Colonic mucosa (tissue), 4 donors: ENCODE measurements at places on chromosomes 3 and 15.

DNA sequence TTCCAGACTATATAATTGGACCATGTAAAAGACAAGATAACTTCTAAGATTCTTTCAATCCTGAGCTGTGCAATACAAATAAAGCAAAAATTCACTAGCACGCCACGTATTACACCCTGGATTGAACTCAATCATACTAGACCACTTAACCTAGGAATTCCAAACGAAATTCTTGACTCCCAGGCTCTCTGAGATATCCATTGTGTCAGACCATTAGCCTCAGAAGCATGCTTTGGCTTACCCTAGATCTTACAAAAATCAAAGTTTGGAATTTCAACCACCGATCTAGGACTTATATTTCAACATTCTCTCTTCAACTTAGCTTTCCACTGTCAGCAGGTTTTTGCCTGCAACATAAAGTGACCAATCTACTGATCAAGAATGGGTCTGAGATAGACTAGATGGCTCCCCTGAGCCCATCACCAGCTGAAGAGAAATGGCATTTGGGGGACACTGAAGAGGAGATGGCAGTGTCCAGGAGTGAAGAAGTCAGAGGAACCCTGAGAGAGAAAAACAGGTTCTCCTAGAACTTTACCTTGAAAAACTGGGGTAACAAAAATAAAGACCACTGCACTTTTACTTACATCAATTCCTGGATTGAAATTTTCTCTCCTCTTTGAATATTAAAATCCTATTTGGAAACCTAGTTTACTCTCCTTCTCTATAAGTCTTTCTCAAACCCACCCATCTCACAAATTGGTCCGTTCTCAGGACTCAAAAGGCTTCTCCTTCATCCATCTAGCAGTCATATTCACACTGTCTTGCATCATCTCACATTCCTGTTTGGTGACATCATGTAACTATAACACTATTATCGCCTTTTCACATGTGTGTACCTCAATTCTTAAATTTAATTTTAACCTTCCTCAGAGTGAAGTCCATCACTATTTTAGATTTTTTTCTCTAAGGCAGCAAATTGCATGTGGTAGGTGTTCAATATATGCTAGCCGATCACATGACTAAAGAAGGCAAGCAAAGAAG lies 18.5 kb downstream of the CPNE4 start:
- no peak for DNase-seq

GRCh38 chr3:186886202-186886981 lies 43.9 kb downstream of the ADIPOQ start:
- DNase-seq = no peak

DNA sequence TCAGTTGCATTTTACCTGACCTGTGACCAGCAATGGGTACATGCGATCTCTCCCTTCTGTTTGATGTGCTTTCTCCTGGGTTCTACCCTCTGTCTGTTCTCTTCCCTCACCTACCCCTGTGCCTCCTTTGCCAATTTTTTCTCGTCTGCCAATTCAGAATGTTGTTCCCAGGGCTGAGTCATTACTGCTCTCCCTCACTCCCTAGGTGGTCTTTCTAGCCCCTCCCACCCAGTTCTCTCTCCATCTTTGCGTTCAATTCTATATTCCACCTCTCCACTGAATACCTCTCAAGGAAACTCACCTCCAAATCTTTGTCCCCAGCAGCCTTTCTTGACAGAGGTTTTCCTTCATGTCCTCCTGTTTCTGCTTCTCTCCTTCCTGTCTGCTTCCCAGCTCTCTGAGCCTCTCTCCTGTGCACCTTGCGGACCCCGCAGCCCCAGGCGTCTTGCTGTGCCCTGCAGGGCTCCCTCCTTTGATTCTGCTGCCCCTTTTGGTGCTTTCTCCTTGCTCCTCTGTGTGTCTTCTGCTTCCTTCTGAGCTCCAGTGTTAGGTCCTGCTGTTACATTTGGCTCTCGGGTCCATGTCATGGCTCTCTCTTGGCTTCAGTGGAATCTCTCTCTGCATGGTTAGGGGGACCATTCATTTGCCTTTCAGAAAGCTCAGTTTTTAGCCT lies 398.2 kb upstream of the TPM1 start:
- DNase-seq = no peak

- no peak for DNase-seq
Measured at GRCh38 chr3:94173673-94174434, 111.0 kb downstream of the NSUN3 start.

GRCh38 chr3:133466531-133467386 lies 66.9 kb downstream of the BFSP2 start:
- no peak for DNase-seq

DNA sequence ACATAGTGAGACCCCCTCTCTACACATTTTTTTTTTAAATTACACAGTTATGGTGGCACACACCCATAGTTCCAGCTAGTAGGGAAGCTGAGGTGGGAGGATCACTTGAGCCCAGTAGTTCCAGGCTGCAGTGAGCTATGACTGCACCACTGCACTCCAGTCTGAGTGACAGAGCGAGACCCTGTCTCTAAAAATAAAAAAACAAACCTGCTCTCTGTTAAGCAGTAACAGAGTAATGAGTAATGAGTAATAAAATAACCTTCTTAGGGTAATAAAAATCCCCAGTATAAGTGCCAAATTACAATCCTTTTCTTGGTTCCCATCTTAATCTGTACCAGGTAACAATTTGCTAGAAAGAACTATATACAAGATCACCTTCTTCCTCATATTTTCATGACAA lies 65.9 kb upstream of the PLXND1 start:
- no peak for DNase-seq

GRCh38 chr3:14505001-14505802 lies 34.9 kb downstream of the GRIP2 start:
- no peak for DNase-seq

- no peak for DNase-seq
Measured at GRCh38 chr3:17307887-17308286, 423.1 kb downstream of the PLCL2 start.
